ENCODE measurements at places on chromosomes 3 and 15.
A peak's percentile ranks its signal among the peaks of the same experiment; 100 is the strongest.

DNA sequence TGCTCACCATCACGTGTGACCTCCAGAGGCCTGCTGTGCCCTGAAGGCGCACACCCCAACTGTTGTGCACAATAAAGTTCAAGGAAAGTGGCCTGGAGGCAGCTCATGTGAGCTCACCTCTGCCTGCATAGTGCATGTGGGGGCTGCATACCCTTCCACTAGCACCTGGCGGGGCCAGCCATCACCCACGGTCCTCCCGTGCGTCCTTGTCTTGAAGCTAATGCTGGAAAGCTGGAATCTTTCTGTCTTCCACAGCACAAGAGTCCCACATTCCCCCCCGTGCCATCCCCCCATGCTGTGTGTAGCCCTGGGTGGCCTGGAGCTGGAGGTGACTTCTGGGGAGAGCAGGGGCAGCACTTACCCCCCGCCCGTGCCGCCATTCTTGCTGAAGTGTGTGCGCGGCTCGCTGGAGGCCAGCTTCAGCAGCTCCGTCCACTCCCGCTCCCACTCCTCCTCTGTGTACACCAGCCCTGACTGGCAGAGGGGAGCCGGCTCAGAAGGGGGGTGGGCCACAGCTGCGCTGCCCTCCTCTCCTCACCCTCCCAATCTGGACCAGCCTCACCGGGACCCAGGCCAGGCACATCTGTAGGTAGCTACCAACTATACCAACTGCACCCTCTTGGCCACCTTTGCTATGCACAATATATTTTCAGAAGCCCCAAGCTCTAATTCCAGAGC is 199.5 kb downstream of the KLF13 start:
- H3K4me1 ChIP-seq = no peaks in the 10 kb centered on the region
- no peak overlapping the region for H3K4me3 ChIP-seq

GRCh38 chr3:13780432-13781176 is 99.3 kb downstream of the WNT7A start:
- H3K27ac ChIP-seq = no peak overlapping the region
- no peaks in the 10 kb centered on the region for H3K27me3 ChIP-seq
- no peaks in the 10 kb centered on the region for H3K4me1 ChIP-seq
- peak; percentile 23 for DNase-seq
- H3K4me3 ChIP-seq = no peak overlapping the region
- no peaks in the 10 kb centered on the region for H3K36me3 ChIP-seq

DNA sequence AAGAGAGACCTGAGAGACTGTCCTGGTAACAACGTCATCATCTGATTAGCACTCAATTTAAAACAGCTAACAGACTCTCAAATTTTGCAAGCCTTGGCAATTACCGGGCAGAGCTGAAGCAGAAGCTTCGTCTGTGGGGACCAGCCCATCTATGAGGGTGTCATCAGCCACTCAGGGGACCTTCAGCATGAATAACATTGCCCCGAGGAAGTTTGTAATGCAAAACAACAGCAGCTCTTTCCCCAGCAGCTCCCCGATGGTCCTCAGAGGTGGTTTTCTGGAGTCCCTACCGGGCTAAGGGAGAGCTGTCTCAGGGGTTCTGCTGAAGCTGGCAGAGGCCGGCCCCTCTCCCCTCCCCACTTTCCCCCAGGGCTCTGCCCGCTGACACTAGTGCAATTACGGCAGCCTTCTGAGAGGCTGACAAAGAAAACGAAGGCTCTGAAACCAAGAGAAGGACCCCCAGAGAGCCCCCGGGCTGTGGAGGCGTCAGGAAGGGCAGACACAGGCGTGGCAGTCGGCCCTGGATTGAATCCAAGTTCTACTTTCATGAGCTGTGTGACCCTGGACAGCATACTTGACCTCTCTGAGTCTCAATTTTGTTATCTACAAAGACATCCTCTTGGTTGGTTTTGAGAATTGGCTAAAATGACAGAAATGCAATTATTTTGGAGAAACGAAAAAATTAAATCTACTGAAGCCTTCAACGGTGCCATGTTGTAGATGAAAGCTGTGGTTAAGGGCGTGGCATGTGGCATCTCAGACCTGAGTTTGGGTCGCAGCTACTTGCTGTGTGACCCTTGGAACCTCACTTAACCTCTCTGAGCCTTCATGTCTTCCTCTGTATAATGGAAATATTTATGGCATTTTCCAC is 102.1 kb upstream of the TLE3 start:
- no peak overlapping the region for H3K27ac ChIP-seq
- peak; percentile 61 for DNase-seq
- H3K27me3 ChIP-seq = no peaks in the 10 kb centered on the region
- no peaks in the 10 kb centered on the region for H3K36me3 ChIP-seq
- no peak overlapping the region for H3K4me3 ChIP-seq
- peaks cover 28% of the 10 kb centered on the region for H3K4me1 ChIP-seq

DNA sequence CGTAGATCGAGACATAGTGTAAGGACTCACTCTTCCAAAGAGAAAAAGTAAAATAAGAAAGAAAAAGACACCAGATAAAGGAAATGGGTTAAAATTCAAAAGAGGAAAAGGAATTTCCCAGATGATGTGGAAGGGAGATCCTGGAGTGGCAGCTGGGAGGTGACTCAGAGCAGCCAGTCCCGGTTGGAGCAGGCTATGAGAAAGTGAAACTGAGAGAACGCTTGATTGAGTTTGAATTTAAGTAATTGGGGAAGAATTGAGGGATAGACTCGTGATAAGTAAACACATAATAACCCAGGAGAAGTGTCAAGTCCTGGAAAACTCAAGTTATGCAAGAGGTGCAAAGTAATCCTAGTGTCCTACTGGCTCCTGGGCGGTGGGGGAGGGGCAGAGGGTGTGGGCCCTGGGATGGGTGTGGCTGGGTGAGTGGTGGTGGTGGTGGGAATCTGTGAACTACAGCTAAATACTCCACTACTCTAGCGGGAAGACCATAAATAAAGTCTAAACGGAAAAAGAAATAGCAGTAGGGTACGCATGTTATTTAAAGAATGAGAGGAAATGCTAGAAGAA is 1.2 kb downstream of the PRR20G start:
- peak overlapping the region; percentile 42 for H3K27ac ChIP-seq
- DNase-seq = no peak
- no peaks in the 10 kb centered on the region for H3K36me3 ChIP-seq

All from RWPE2 (cell line).